ENCODE measurements at places on chromosomes 13 and 19. TPM values are rescaled to one million over a fixed set of nuclear protein-coding genes. Genes with fewer than 3 reads are reported as not detected.
A peak's percentile ranks its signal among the peaks of the same experiment; 100 is the strongest.

- H3K36me3 ChIP-seq: no peaks in the 10 kb centered on the region
- peak; percentile 9 for DNase-seq
- H3K27me3 ChIP-seq: no peaks in the 10 kb centered on the region
- no peaks in the 10 kb centered on the region for H3K4me1 ChIP-seq
- no peak overlapping the region for H3K4me3 ChIP-seq
- no peak overlapping the region for H3K27ac ChIP-seq
Measured at GRCh38 chr13:76723551-76724232, 162.5 kb downstream of the KCTD12 start.

GRCh38 chr19:58578012-58578925, 5.1 kb upstream of the MZF1 start:
- peak overlapping the region; percentile 48 for H3K27ac ChIP-seq
- peak; percentile 64 for DNase-seq
- H3K36me3 ChIP-seq: peaks cover 13% of the 10 kb centered on the region
- H3K4me1 ChIP-seq: peaks cover 47% of the 10 kb centered on the region
- no peaks in the 10 kb centered on the region for H3K27me3 ChIP-seq

The IZUMO4 gene
- 16.6 TPM for total RNA-seq

The FLT3 gene
- 0.09 TPM for total RNA-seq

The SYMPK gene
- total RNA-seq: 108 TPM

GRCh38 chr19:12790628-12791344, 500 bp upstream of the JUNB start:
- peaks cover 19% of the 10 kb centered on the region for H3K36me3 ChIP-seq
- no peaks in the 10 kb centered on the region for H3K27me3 ChIP-seq
- H3K27ac ChIP-seq: peak overlapping the region; percentile 98
- peak; percentile 46 for DNase-seq
- peak overlapping the region; percentile 92 for H3K4me3 ChIP-seq

The ZNF575 gene
- 3.4 TPM for total RNA-seq

DNA sequence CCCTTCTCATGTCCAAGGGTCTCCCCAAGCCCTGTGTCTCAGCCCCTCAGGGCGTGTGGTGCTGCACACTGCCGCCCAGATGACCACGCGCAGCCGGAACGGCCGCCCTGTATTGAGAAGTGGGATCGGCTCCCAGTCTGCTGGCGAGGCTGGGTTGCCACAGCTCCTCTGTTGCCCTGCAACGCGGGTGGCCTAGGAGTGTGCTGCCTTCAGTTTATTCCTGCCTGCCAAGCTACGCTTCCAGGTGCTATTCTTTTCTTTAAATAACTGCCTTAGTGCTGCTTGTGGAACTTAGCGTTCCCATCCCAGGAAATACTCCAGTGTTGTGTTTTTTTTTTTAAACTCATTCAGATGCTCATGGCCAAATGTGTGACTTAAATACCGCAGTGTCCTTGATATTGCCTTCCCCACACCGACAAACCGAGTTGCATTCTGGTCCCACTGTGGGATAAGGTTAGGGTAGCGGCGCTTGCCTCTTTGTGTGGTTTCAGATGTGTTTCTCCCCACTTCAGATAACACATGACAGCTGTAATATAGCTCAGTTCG, 16.6 kb downstream of the ACTN4 start:
- no peak overlapping the region for H3K27ac ChIP-seq
- no peak for DNase-seq
- H3K36me3 ChIP-seq: peaks cover 20% of the 10 kb centered on the region
- H3K4me3 ChIP-seq: no peak overlapping the region
- peaks cover 67% of the 10 kb centered on the region for H3K4me1 ChIP-seq
- H3K27me3 ChIP-seq: peaks cover 10% of the 10 kb centered on the region

The CBY2 gene
- total RNA-seq: not detected

- no peaks in the 10 kb centered on the region for H3K36me3 ChIP-seq
- H3K27ac ChIP-seq: no peak overlapping the region
- no peak overlapping the region for H3K4me3 ChIP-seq
- H3K27me3 ChIP-seq: no peaks in the 10 kb centered on the region
- no peak for DNase-seq
Measured at GRCh38 chr19:18629166-18630088, 7.4 kb upstream of the KLHL26 start.

GRCh38 chr19:46992699-46993535, 26.7 kb upstream of the NPAS1 start:
- peaks cover 21% of the 10 kb centered on the region for H3K36me3 ChIP-seq
- H3K27ac ChIP-seq: no peak overlapping the region
- no peak overlapping the region for H3K4me3 ChIP-seq
- peaks cover 10% of the 10 kb centered on the region for H3K4me1 ChIP-seq

- H3K4me1 ChIP-seq: peaks cover 2% of the 10 kb centered on the region
- no peak overlapping the region for H3K27ac ChIP-seq
- peak; percentile 54 for DNase-seq
- H3K4me3 ChIP-seq: no peak overlapping the region
- H3K36me3 ChIP-seq: no peaks in the 10 kb centered on the region
Measured at GRCh38 chr13:111031531-111031961, 83.6 kb upstream of the ARHGEF7 start.

- H3K4me3 ChIP-seq: no peak overlapping the region
- H3K36me3 ChIP-seq: no peaks in the 10 kb centered on the region
- no peaks in the 10 kb centered on the region for H3K27me3 ChIP-seq
Measured at GRCh38 chr13:107395927-107396662, 819.2 kb downstream of the LIG4 start.

GRCh38 chr13:34750078-34750931, 191.8 kb upstream of the NBEA start:
- H3K36me3 ChIP-seq: no peaks in the 10 kb centered on the region
- no peak overlapping the region for H3K27ac ChIP-seq
- H3K4me1 ChIP-seq: no peaks in the 10 kb centered on the region

- no peaks in the 10 kb centered on the region for H3K36me3 ChIP-seq
- peaks cover 42% of the 10 kb centered on the region for H3K4me1 ChIP-seq
- H3K4me3 ChIP-seq: no peak overlapping the region
- peaks cover 34% of the 10 kb centered on the region for H3K27me3 ChIP-seq
- DNase-seq: no peak
Measured at GRCh38 chr19:40597329-40597838, 3.8 kb upstream of the LTBP4 start.

DNA sequence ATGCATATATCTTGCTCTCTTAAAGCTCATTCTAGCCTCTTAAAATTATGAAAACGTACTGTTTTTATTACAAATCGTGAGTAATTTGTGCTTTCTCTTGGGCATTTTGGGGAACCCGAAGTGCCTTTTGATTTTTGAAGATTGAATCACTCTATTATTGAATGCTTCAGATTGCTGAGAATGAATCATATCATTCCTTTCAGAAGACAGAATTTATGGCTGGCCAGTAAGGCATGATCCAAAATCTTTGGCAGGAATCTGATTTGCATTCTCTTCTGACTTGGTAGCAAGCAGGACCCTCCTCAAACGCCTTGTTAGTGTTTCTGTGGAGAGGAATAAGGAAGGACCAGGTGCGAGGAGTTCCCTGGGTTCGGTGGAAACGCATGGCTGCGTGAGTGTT, 49.5 kb downstream of the STARD13 start:
- H3K36me3 ChIP-seq: peaks cover 4% of the 10 kb centered on the region
- peaks cover 15% of the 10 kb centered on the region for H3K27me3 ChIP-seq
- no peaks in the 10 kb centered on the region for H3K4me1 ChIP-seq
- no peak overlapping the region for H3K4me3 ChIP-seq
- no peak overlapping the region for H3K27ac ChIP-seq

The MISP3 gene
- 1.6 TPM for total RNA-seq

The CCDC159 gene
- total RNA-seq: 15.3 TPM

GRCh38 chr19:42508892-42509444, 19.3 kb downstream of the CEACAM1 start:
- H3K27me3 ChIP-seq: no peaks in the 10 kb centered on the region
- H3K36me3 ChIP-seq: no peaks in the 10 kb centered on the region
- H3K4me3 ChIP-seq: no peak overlapping the region
- no peak for DNase-seq
- peaks cover 22% of the 10 kb centered on the region for H3K4me1 ChIP-seq

GRCh38 chr13:99062593-99062992, 84.7 kb upstream of the DOCK9 start:
- H3K4me1 ChIP-seq: peaks cover 72% of the 10 kb centered on the region
- H3K27me3 ChIP-seq: no peaks in the 10 kb centered on the region
- no peak overlapping the region for H3K27ac ChIP-seq
- no peak overlapping the region for H3K4me3 ChIP-seq
- H3K36me3 ChIP-seq: peaks cover 15% of the 10 kb centered on the region
- no peak for DNase-seq

GRCh38 chr13:114007566-114007965, 33.7 kb upstream of the C13orf46 start:
- H3K4me1 ChIP-seq: peaks cover 3% of the 10 kb centered on the region
- peak; percentile 2 for DNase-seq
- no peaks in the 10 kb centered on the region for H3K27me3 ChIP-seq
- H3K4me3 ChIP-seq: no peak overlapping the region
- peaks cover 16% of the 10 kb centered on the region for H3K36me3 ChIP-seq

The TGFBR3L gene
- 3.2 TPM for total RNA-seq

- peaks cover 47% of the 10 kb centered on the region for H3K4me1 ChIP-seq
- H3K27ac ChIP-seq: peak overlapping the region; percentile 82
- no peaks in the 10 kb centered on the region for H3K27me3 ChIP-seq
- no peak for DNase-seq
- H3K4me3 ChIP-seq: peak overlapping the region; percentile 84
Measured at GRCh38 chr19:1905863-1906375, 720 bp downstream of the ADAT3 start.

The C19orf33 gene
- total RNA-seq: not detected

- H3K4me1 ChIP-seq: peaks cover 24% of the 10 kb centered on the region
- peak; percentile 61 for DNase-seq
- H3K27ac ChIP-seq: peak overlapping the region; percentile 81
- H3K4me3 ChIP-seq: peak overlapping the region; percentile 77
- no peaks in the 10 kb centered on the region for H3K36me3 ChIP-seq
Measured at GRCh38 chr19:45668342-45668871, 386 bp downstream of the GIPR start.

DNA sequence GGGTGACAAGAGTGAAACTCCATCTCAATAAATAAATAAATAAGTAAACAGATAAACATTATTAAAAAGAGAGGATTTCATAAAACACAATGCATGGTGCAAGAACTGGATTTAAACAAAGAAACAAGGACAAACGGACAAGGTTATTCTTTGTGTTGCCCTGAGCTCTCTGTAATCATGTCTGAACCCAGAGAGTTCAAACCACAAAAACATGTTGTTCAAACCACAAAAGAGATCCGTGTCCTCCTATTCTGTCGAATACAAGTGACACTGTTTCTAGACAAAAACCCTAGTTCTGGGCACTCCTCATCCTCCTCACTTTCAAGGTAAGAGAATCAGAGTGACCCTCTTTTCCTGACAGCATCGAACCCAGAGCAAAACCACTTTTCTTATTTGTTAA, 4.6 kb upstream of the TPRX2 start:
- no peak overlapping the region for H3K27ac ChIP-seq
- no peak for DNase-seq
- H3K4me3 ChIP-seq: no peak overlapping the region
- H3K4me1 ChIP-seq: peaks cover 10% of the 10 kb centered on the region
- peaks cover 25% of the 10 kb centered on the region for H3K27me3 ChIP-seq

The OR10H5 gene
- total RNA-seq: not detected

The GPR108 gene
- total RNA-seq: 59.9 TPM

DNA sequence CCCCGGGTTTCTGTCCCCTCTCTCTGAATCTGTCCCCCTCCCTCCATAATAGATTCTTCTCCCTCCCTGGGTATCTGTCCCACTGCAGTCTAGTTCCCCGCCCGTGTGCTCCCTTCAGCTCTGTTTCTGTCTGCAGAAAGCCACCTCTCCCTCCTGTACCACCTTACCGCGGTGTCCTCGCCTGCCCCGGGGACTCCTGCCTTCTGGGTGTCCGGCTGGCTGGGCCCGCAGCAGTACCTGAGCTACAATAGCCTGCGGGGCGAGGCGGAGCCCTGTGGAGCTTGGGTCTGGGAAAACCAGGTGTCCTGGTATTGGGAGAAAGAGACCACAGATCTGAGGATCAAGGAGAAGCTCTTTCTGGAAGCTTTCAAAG, 1.3 kb downstream of the FCGRT start:
- H3K4me1 ChIP-seq: peaks cover 36% of the 10 kb centered on the region
- H3K4me3 ChIP-seq: peak overlapping the region; percentile 76
- H3K27me3 ChIP-seq: no peaks in the 10 kb centered on the region
- no peak for DNase-seq

The NACC1 gene
- 84.5 TPM for total RNA-seq

The NLRP8 gene
- not detected for total RNA-seq

The TLE6 gene
- 2.6 TPM for total RNA-seq

- H3K27ac ChIP-seq: peak overlapping the region; percentile 96
- peaks cover 38% of the 10 kb centered on the region for H3K36me3 ChIP-seq
- peak overlapping the region; percentile 60 for H3K4me3 ChIP-seq
- H3K27me3 ChIP-seq: no peaks in the 10 kb centered on the region
- peaks cover 88% of the 10 kb centered on the region for H3K4me1 ChIP-seq
Measured at GRCh38 chr13:99314640-99315176, 7.5 kb upstream of the GPR183 start.

DNA sequence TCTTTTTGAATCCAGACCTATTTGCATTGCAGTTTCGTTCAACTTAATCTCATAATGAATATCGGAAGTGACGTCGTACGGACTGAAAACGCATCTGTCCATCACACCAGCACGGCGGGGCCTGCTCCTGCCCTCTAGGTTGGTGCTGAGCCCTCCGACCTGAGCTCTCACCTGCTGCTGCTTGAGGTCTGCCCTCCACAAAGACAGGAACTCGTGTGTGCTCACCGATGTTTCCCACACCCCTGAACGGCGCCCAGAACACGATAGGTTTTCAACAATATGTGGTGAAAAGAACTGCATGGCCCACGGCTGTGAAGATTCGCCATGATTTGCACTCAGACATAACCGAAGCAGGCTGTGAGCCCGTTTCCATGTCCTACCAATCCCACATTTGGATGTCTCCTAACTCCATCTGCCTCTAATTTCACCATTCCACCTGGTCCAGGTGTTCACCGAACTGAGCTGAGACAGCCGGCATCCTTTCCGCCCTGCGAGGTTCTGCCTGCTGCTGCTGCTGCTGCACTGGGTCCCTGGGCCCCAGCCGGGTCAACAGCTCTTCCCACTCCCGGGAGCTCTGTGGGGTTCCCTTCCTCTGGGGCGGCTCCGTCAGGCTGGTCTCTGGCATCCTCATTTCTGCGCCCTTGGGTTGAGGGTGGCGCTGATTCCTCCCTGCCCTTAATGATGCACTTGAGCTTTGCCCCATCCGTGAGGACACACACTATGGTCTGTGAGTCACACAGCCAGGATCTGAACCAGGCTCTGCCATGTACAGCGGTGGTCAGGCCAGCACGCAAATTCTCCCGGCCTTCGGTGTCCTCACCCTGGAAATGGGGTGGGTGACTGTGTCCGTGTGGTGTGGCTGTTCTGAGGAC, 20.9 kb downstream of the GRTP1 start:
- DNase-seq: no peak
- H3K4me1 ChIP-seq: no peaks in the 10 kb centered on the region
- H3K27ac ChIP-seq: no peak overlapping the region
- no peak overlapping the region for H3K4me3 ChIP-seq
